SHP77 treated with DMSO at 0.1 percent for 48 hours (cell line): ENCODE measurements at places on chromosomes 3 and 15.

DNA sequence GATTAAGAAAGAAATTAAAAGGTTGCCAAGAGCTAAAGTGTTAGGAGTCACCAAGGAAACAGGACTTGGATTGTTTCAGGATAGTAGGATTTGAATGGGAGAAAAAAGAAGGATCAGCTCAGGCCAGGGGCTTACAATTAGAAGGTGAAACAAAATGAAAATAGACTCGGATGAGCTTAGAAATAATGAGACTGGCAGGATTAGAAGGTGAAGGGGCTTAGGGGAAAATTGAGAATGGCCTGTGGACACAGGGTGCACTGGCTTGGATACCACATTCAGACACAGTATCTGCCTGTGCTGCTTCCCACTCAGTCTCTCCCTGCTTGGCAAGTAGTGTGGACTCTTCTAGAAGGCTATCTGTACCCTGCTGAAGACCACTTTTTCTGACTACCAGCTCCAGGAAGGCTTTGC, 206.1 kb upstream of the ATP10A start:
- DNase-seq: no peak

GRCh38 chr3:21226086-21226485, 524.9 kb downstream of the ZNF385D start:
- no peak for DNase-seq

DNA sequence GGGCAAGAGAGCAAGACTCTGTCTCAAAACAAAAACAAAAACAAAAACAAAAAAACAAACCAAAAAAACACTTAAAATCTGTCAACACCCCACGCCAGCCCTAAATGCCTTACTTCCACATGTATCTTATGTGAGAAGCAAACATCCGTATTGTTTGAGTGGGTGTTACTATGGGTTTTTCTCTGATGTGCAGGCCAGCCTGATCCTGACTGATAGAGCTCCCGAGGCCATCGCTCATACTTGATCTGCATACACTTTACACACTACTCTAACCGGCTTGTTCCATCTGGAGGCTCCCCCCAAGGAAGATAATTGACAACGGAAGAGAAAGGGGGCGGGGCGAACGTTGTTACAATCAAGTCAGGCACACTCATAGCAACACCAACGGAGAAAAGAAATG, 237.4 kb downstream of the TBL1XR1 start:
- DNase-seq: no peak

GRCh38 chr3:56753206-56753820, 48.4 kb downstream of the ARHGEF3 start:
- DNase-seq: no peak

GRCh38 chr3:149783576-149783975, 8.8 kb downstream of the ANKUB1 start:
- no peak for DNase-seq

DNA sequence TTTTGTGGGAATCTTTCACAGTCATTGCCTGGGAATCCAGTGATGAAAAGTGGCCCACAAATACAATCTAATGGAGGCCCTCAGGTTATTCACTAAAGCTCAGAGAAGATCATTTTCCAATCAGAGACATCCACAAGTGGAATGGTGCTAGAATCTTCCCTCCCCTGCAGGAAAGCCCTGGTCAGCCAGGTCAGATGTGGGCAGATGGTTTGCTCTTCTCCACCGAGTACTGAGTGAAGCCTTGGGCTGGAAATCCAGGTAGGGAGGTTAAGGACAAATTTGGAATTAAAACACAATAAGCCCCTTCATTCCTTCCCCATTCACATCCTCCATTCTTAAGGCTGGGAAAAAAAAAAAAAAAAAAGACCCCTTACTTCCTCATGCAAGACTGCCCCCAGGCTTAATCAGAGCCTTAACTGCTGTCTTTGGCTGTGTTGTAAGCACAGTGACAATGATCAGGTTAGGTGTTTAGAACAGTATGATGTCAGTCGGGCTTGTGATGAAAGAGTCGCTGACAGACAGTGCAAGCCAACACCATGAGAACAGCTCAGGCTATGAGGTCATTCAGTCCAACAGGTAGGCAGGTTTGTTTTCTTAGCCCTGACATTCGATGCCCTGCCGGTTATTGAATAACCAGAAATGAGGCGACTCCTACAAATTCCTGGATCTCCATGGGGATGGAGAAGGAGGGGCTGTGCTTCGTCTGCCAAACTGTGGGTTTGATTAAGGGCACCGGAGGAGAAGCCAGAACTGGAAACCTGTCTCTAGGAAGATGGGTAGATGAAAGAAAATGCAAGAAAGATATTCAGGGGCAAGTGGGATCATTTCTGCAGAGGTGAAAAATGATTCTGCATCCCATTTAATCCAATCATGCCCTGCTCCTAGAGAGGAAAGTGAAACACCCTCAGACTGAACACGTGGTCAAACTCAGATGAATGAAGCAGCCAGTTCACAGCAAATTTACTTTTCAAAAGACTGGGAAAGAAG, 23.5 kb upstream of the HES1 start:
- DNase-seq: no peak

DNA sequence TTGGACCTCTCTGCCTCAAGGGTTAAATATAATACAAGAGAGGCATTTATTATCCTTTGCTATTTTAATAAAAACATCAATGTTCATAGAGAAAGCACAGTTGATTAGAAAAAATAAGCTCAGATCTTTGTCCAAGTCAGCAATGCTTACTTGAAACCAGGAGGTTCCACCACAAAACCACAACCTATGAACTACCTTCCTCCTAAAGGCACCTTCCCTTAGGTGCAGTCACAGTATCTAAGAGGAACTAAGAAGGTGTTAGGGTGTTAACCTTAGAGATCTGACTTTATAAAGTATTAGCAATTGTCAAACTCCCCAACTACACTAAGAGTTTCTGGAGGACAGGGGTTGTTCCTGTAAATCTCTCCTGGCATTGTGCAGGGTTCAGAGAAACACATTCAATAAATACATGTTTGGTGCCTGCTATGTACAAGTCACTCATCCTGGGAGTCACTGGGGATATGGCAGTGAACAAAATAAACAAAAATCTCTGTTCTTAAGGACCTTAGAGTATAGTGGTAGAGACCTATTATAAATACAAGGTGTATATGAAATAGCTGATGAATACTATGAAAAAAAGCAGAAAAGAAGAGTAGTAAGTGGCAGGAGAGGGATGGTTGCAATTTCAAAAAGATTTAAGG, 208.6 kb downstream of the NFKBIZ start:
- no peak for DNase-seq

DNA sequence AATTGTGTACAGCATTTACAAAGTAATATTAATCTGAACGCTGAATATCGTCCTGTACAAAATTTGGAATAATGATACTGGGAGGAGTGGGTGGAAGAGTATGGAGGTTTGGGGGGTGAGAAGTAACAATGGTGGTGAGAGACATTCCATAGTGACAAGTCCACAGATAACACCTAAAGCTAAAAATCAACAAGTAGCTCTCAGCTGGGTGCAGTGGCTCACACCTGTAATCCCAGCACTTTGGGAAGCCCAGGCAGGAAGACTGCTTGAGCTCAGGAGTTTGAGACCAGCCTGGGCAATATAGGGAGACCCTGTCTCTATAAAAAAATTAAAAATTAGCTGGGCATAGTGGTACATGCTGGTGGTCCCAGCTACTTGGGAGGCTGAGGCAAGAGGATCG, 5.1 kb downstream of the MRPS25 start:
- no peak for DNase-seq

- DNase-seq: no peak
These were observed 8.8 kb downstream of the CCDC71 start for GRCh38 chr3:49157289-49157688.

DNA sequence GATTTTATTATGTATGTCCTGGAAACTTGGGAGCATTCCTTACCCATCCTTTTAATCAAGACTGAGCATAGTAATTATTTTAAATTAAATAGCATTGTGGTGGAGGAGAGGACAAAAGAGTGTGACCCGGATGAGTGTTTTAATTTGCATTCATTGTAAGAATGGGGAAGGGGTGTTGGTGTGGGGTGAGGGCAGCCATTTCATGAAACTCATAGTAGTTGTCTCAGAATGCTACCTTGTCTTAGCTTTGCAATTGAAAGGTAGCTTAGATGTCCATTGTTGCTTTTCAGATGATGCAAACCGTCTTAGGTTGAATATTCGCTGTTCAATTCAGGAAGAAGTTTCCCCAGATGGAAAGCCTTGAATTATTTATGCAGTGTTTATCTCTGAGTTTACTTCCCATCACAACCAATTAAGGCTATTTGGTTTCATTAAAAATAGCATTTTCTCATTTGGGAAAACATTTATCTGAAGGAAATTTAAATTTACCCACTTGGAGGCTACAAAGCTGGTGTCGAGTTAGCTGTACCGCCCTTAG, 328.4 kb downstream of the FEZF2 start:
- DNase-seq: no peak

DNA sequence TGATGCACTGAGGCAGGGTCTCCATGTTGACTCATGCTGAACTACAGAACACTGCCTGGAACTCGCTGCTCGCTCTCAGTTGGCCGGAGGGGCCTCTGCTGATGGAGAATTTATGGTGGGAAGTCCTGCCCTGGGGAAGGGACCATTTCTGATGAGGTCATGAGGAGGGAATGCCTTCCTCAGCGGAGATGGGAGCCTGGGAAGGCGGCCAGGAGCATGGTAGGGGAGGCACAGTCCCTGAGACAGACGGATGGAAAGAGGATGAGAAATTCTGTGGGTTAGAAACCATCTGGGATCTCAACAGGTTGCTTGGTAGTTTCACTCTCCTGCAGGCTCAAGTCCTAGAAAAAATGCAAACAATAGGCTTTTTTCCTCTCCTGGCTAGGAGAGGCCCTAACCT, 56.8 kb upstream of the TPM1 start:
- no peak for DNase-seq

DNA sequence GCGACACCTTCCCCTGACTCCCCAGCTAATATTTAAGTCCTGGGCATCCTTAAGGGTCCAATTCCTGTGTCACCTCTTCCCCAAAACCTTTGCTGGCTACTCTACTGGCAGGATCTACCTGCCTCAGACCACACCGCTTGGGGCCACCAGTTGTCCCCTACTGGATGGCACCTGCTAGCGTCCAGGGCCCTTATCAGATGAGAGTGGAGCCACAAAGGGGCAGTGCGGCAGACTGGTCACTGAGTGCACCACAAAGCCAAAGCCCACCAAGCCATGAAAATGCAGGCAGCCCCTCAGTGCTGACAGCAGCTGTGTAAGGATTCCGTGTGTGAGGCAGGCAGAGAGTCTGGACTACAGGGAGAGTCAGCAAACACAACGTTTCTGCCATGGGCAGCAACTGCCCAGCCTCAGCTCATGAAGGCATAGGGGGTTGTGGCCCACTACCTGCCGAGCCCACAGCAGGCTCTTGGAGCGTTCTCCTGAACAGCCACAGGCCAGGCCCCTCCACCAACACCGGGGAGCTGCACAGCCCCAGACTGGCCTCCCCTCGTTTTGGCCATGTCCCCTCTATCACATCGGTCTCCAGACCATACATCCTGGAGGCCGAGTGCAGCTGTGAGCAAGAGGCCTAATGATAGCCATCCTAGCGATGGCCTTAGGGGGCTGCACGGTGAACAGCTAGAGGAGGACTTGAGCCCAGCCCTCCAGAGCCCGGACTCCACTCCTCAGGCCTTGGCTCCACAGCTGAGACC, 32.3 kb downstream of the ALDH1L1 start:
- DNase-seq: no peak
